A549 treated with Mapracorat at 1 μM for 4 hours (cell line): ENCODE measurements at places on chromosomes 5 and 9. TPM values are rescaled to one million over a fixed set of nuclear protein-coding genes. Genes with fewer than 3 reads are reported as not detected.

REEP5 gene
- 130 to 146 TPM (median 143 TPM) in 5 replicates for total RNA-seq

EMB gene
- 5.1 to 6.9 TPM (median 6.3 TPM) in 5 replicates for total RNA-seq

SLC6A7 gene
- 0.05 TPM in 1 of 5 replicates, not detected in the others for total RNA-seq

POU5F2 gene
- total RNA-seq = 0.02 TPM in 1 of 5 replicates, not detected in the others

TMEM174 gene
- total RNA-seq = not detected in 5 replicates

TSSK1B gene
- not detected in 5 replicates for total RNA-seq

PRLR gene
- 0.02 to 0.28 TPM (median 0.09 TPM) in 4 of 5 replicates, not detected in the other for total RNA-seq

CD180 gene
- not detected in 5 replicates for total RNA-seq

SCGB3A2 gene
- total RNA-seq = not detected in 5 replicates

ARHGAP26 gene
- 5.2 to 9.8 TPM (median 8.3 TPM) in 5 replicates for total RNA-seq

CATSPER3 gene
- 0.22 to 0.41 TPM (median 0.37 TPM) in 5 replicates for total RNA-seq

FOXD4L4 gene
- 0.08 TPM in 1 of 5 replicates, not detected in the others for total RNA-seq

BTNL3 gene
- not detected in 5 replicates for total RNA-seq

IFNA13 gene
- total RNA-seq = not detected in 5 replicates

OCLN gene
- 7.9 to 13.0 TPM (median 10.1 TPM) in 5 replicates for total RNA-seq

LIX1 gene
- total RNA-seq = not detected in 5 replicates

IFNK gene
- total RNA-seq = not detected in 5 replicates

NR5A1 gene
- 0.06 to 0.23 TPM (median 0.15 TPM) in 3 of 5 replicates, not detected in the others for total RNA-seq
